Pancreas (tissue), 10 donors: ENCODE measurements at places on chromosomes 3 and 15. TPM values are rescaled to one million over a fixed set of nuclear protein-coding genes. Genes with fewer than 3 reads are reported as not detected.

DNA sequence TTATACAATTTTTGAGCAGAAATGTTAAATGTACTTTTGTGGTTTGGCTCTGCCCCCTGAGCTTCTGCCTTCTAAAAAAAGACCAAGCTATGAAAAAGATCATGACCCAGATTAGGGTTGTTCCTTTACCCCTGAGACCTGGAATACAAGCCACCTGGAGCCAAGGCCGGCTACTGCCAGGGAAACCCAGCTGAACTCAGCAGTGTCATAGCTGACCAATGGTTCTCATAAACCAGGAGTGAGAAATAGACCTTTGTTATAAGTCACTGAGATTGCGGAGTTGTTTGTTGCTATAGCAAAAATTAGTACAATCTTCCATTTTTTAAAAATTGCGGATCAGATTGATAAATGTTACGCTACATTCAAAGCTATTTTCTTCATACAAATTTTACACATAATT is 1261.7 kb downstream of the ROBO1 start:
- DNase-seq, result no peak

DNA sequence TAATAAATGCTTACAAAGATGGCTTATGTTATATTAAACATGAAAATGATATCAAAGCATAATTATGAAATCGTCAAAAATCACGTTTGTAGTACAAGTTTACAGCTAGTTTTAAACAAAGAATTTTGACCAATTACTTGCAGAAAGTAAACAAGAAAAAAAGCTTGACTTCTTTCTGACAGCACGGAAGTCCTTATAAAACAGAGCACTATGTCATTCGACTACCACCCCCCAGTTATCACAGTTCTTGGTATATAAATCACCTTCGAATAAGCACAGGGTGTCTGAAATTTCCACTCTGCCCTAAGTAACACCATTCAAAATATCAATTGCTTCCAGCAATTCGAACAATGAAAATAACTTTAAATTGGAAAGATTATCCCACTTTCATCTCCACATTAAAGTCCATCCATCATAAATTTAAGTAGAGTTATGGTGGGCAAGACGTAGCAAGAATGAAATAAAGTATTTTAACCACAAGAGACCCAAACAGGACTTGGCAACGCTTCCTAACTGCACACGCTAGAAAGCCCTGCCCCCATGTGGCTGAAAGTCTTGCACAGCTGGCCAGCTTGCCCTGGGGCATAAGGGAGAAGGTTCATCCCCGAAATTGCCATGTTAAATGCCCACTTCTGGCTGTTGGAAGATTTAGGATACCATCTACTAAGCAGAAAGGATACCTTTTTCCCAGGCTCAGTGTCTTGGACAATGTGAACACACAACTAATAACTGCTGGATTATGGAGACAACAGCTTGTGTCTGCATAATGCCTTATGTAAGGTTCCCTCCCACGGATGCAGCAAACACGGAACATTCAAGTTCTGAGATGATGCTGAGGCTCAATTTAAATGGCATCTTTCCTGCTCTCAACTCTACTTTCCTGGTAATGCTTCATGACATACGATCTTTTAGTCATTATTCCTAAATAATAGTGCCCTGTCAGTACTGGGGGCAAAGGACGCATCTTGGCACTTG is 116.4 kb upstream of the TJP1 start:
- DNase-seq, result no peak

DNA sequence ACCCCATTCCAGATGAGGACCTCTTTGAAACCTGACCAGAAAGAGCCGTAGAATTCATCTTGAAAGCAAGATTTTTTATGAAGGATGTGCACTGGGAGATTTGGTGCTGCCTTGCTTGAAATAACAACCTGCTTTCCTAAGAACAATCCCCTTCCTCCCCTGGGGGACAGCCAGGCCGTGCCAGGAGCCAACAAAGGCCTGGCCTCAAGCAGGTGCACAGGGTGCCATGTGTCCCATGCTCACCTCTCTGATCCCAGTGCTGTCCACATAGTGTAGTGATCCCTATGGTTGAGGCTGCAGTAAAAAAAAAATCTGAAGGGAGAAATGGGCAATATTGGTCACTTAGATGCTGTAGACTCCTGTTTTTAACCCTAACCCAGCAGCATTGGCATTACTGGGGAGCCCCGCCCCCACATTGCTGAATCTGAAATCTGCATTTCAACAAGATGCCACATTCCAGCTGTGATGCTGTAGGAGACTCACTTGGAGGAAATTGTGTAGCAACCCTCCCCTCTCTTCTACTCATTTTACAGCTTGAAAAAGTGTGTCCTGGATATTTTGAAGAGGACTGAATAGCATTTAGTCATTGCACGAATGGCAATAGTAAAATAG is 171.2 kb downstream of the APBA2 start:
- DNase-seq, result no peak

- DNase-seq, result no peak
These were observed 430.3 kb upstream of the TPM1 start for GRCh38 chr15:62612183-62612733.

DNA sequence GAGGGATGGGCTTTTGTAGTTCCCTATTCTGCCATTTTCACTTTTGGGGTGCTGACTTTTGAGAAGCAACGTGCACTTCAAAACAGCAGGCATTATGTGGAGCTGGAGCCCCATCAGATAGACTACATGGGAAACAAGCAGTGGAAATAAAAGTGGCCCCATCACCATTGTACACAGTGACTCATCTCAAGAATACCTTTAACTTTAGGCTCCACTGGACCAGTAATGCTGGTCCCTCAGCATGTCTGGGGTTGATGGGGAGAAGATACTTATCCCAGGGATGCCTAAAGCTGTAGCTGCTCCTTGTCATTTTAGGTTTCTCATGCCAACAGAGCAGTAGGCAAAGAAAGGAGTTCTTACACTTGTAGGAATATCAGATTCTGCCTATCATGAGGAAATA is 45.0 kb downstream of the LSM3 start:
- DNase-seq, result no peak

DNA sequence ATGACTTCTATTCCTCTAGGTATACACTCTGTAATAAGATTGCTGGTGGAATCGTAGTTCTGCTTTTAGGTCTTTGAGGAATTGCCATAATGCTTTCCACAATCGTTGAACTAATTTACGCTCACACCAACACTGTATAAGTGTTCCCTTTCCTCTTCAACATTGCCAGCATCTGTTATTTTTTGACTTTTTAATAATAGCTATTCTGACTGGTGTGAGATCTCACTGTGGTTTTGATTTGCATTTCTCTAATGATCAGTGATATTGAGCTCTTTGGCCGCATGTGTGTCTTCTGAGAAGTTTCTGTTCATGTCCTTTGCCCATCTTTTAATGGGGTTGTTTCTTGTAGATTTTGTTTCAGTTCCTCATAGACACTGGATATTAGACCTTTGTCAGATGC is 12.8 kb downstream of the NXPE3 start:
- no peak for DNase-seq

DNA sequence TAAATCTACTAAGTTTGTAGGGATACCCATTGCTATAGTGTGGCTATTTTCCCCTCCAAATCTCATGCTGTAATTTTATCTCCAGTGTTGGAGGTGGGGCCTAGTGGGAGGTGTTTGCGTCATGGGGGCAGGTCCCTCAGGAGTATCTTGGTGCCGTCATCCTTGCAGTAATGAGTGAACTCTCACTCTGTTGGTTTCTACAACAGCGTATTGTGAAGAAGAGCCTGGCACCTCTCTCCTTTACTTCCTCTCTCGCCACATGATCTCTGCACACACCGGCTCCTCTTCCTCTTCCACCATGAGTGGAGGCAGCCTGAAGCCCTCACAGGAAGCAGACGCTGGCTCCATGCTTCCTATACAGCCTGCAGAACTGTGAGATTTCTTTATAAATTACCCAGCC is 34.0 kb upstream of the TRPM1 start:
- DNase-seq, result no peak

- no peak for DNase-seq
These were observed 677 bp downstream of the POLQ start for GRCh38 chr3:121545049-121545573.

DNA sequence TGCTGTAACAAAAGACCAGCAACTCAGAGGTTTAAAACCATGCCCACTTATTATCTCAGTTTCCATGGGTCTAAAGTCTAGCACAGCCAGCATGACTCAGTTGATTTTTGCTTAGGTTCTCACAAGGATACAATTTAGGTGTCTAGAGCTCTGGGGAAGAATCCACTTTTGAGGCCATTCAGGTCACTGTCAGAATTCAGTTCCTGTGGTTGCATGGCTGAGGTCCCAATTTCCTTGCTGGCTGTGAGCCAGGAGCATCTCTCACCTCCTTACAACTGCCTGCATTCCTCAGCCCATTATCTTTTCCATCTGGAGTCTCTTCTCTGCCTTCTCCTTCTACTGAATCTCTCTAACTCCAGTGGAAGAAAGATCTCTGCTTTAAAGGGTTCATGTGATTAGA is 240.5 kb upstream of the CFAP20DC start:
- DNase-seq, result no peak

DNA sequence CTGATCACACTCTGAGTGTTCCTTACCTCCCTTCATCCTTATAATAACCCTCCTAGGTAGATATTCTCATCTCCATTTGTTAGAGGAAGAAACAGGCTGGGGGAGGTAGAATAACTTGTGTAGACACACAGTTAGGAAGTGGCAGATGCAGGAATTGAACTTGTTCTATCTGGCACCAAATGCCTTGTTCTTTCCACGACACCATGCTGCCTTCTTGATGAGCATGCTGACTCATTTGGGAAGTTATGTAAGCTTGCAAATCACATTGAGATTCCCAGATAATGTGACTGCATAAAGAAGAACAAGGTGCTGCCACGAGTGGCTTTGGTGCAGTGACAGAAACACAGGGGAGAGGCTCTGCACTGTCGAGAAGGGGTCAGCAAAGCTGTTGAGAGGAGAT is 27.5 kb upstream of the NDUFB4 start:
- DNase-seq, result no peak

DNA sequence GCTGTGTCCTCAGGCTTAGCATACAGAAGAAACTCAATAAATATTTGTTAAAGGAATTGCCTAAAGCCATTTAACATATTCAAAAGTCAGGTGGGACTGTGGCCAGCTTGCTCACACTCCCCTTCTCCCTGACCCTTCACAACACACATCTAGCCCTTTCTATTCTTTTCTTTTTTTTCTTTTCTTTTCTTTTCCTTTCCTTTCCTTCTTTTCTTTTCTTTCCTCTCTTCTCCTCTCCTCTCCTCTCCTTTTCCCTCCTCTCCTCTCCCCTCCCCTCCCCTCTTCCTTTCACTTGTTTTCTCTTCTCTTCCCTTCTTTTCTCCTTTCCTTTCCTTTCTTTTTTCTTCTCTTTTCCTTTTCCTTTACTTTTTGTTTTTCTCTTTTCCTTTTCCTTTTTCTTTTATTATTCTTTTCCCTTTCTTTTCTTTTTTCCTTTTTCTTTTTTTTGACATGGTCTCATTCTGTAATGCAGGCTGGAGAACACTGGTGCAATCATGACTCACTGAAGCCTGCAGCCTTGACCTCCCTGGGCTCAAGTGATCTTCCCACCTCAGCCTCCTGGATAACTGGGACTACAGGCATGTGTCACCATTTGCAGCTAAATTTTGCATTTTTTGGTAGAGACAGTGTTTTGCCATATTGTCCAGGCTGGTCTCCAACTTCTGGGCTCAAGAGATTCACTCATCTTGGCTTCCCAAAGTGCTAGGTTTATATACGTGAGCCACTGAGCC is 377.8 kb downstream of the GRM7 start:
- no peak for DNase-seq

DNA sequence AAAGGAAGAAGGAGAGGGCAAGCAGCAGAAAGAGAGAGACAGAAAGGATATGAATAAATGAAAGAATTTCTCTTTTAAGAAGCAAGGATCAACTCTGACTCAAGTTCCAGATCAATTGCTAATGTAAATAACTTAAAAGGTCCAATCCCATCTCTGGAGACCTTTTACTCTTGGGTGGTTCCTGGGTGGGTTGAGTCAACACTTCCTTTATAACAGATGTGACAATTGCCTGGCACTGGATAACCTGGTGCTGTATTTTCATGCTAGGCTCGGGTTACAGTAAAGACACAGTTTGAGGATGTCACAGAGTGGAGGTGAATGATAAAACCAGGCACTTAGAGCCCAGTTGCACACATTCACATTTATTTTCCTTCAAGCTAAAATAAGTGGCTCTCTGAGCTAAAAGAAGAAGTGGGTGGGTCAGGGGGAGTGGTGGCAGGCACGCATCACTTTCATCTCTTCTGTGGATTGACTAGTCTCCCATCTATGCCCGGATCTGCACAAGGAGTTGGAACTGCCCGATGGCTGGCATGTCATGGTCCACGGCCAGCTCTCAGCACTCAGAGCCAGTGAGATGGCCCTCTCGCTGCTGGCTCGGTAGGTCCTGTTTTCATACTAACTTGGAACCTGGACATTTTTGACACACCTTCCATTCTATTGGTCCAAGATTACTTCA is 465.8 kb downstream of the FOXP1 start:
- DNase-seq, result no peak

GRCh38 chr3:132435911-132436425 is 18.7 kb downstream of the DNAJC13 start:
- DNase-seq, result no peak

DNA sequence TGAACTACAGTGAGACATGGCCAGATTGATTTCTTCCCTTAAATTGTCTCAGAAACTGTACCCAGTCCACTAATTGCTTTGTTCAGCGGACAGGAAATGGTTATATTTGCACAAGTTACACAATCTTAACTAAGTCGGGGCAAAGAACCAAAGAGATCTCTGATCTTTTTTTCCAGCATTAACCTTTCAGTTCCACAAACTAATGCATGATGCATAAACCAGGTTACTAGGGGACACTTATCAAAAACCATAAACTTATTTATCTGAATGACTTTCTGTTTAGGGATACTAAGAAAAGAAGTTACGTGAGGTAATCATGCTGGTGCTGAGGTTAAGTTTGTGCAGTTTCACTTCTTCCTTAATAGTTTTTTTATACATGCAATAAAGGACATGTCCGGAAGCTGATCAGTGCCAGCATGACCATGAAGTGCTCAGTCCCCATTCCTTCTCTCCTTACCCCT is 22.4 kb downstream of the FNDC3B start:
- DNase-seq, result no peak

GRCh38 chr3:127114337-127115070 is 78.4 kb upstream of the PRR23E start:
- no peak for DNase-seq

GRCh38 chr3:165390166-165390565 is 194.0 kb upstream of the SLITRK3 start:
- DNase-seq, result no peak

DNA sequence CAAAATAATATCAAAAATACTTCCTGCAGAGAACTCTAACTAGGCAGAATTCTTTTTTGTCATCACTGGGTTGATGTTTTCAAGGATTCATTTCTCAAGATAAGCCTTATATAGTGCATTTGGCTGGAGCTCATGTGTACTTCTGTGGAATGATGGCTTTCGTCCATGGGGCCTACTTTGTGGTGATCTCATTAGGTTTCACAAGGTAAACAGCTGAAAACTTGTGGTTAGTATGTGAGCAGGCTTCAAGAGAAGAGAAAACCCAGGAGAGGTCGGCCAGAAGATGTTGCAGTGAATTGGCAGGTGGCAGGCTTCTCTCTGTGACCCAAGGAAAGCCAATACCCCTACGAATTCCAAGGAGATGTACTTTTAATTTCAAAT is 121.4 kb upstream of the PHLDB2 start:
- no peak for DNase-seq

Gene SLC2A2
- total RNA-seq, result 0.59 TPM

Gene KCNMB3
- total RNA-seq, result 1.4 TPM

Gene B3GALNT1
- total RNA-seq, result 4.2 TPM

Gene DTWD1
- 27.2 TPM for total RNA-seq

Gene ALG1L2
- 0.43 TPM for total RNA-seq

Gene MUSTN1
- not detected for total RNA-seq

Gene SCN11A
- 0.05 TPM for total RNA-seq

Gene ANKUB1
- not detected for total RNA-seq
